SJCRH30 (cell line): ENCODE measurements at places on chromosomes 3 and 15.

DNA sequence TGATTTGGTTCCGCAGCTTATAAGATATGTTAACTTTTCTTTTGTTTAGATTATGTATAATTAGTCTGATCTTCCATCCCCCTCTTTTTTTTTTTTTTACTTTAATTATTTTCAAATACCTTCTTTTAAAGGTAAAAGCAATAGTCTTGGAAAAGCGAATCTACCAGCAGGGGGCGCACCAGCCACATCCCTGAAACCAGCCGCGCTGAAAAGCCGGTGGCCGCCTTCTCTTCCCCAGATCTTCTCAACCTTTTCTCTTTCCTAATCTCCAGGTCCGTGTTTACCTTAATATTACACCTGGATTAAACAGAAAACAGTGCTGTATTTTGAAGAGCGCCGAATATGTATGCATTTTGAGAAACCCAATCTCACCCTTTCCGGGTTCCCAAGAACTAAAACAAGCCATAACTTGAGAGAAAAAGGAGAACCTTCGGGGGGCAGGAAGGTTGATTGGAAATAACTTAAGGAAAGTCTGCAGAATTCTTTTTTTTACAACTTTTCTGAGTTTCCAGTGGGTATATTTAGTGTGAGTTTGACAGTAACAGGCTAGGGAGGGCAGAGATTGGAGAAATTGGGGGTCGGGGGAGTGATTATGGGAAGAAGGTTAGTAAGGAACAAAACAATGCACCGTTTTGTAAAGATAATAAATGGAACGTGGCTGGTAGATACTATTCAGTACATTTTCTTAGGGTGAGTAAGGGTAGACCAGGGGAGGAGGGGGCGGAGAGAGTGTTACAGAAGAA, 2.0 kb upstream of the SOX2 start:
- peak; percentile 75 for DNase-seq

DNA sequence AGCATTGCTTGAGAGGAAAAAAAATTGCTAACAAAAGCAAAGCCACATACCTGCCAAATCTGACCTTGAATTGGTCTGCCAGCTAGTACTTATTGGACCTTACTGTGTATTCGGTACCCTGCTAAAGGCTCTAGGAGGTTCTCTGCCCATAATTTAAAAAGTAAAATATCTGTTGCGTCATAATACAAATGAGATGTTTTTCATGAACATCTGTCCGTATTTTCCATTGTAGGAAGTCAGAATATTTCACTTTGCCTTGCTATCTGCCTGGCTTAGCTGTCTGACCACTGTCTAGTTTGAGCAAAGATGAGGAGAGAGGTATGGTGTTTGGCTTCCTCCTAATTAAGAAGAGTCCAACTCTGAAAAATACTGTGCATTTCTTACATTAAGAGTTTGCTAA, 10.8 kb upstream of the C3orf20 start:
- DNase-seq = no peak

DNA sequence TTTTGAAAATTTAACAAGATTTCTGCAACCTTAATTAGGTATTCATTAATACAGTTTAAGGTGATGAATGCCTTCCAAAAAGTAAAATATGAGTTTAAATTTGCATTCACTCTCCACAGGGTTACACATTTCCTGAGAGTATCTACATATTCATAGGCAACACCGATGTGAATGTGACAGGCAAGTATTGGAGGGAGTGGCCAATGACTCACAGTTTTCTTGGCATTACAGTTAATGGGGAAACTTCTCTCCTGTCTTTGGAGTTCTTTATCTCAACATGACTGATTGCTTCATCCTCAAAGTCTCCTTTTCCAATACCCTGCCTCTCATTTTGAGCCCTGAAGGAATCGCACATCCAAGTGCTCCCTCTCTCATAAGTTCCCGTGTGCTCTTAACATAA, 181.9 kb upstream of the CHL1 start:
- DNase-seq = no peak

DNA sequence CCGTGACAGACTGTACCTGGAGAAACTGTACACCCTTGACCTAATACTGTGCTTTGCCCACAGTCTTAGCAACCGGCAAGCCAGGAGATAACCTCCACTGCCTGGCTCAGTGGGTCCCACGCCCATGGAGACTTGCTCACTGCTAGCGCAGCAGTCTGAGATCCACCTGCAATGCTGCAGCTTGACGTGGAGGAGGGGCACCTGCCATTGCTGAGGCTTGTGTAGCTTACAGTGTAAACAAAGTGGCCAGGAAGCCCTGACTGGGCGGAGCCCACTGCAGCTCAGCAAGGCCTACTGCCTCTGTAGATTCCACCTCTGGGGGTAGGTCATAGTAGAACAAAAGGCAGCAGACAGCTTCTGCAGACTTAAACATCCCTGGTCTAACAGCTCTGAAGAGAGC, 189.3 kb downstream of the EDEM1 start:
- no peak for DNase-seq

GRCh38 chr3:150599611-150600297, 3.4 kb upstream of the SELENOT start:
- no peak for DNase-seq

- DNase-seq = peak; percentile 14
These were observed 3.3 kb upstream of the DCP1A start for GRCh38 chr3:53350652-53351051.

DNA sequence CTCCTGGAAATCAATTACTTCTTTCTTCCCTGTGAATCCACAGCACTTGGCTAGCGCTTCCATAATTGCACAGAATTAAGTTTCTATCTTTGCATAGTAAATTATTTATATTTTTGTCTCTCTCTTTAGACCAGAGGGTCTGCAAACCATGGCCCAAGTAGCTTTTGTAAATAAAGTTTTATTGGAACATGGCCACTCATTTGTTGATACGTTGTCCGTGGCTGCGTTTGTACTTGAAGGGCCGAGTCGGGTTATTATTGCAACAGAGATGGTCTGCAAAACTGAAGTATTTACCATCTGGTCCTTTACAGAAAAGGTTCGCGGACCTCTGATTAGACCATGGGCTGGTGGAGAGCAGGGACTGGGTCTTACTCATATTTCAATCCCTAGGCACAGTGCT, 102.5 kb downstream of the RPLP1 start:
- DNase-seq = no peak
